ENCODE measurements at places on chromosomes 13 and 19.

GRCh38 chr13:104953588-104953987 lies 1581.9 kb downstream of the EFNB2 start:
- no peak for DNase-seq

DNA sequence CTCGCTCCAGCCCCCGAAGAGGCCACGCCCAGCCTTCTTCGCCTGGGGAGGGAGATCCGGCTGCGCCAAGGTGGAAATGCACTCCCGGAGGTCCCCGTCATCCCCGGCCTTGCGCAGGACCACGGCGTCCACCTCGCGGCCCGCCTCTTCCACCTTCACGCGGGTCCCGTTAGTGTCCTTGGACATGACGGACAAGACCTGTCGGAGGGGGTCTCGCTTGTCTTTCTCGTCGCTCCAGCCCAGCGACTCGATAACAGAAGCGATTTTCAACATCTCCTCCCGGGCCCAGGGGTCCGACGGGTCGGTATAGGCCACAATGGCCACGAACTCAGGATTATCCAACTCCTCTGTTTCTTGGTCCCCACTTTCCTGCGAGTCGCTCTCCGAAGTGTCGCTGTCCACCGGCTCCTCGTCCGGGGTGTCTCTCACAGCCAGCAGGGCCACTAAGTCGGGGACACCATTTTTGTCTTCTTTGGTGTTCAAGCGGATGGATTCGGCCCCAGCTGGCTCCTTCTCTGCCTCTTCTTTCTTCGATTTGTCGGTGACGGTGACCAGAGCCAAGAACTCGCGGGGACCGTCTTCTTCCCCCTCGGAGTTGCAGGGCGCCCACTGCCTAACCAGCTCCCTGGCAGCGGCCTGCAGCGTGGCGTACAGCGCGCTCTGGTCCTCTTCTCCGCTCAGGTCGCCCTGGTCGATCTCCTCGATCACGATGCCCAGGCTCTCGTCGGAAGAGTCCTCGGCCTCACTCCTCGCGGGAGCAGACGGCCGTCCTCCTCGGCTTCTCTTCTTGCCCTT lies 1.3 kb downstream of the PNMA8B start:
- no peak for DNase-seq

- DNase-seq, result no peak
Observed at GRCh38 chr19:55376241-55376933, at the start of gene TMEM190. TSS of gene TMEM190 (plus strand) at chr19:55376826. CDS start at chr19:55376854, 28 bp downstream.

- DNase-seq, result no peak
Observed at GRCh38 chr13:56015919-56016318, 1124.8 kb upstream of the PRR20A start.

- peak; percentile 88 for DNase-seq
Observed at GRCh38 chr19:664913-665443, 2.0 kb upstream of the RNF126 start.

DNA sequence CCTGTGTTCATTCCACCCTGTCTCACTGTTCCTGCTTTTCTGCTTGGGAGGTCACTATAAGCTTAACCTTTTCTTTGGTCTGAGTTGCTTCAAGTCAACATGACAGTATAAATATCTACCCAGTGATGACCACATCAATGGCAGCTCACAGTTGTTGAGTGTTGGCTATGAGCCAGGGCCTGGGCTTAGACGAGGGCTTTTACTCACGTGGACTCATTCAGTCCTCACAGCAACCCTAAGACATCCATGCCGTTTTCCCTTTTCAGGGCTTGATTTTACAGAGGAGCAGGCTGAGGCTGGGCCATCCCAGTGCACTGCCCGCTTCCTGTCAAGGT lies 10.2 kb upstream of the CCDC97 start:
- DNase-seq, result no peak

DNA sequence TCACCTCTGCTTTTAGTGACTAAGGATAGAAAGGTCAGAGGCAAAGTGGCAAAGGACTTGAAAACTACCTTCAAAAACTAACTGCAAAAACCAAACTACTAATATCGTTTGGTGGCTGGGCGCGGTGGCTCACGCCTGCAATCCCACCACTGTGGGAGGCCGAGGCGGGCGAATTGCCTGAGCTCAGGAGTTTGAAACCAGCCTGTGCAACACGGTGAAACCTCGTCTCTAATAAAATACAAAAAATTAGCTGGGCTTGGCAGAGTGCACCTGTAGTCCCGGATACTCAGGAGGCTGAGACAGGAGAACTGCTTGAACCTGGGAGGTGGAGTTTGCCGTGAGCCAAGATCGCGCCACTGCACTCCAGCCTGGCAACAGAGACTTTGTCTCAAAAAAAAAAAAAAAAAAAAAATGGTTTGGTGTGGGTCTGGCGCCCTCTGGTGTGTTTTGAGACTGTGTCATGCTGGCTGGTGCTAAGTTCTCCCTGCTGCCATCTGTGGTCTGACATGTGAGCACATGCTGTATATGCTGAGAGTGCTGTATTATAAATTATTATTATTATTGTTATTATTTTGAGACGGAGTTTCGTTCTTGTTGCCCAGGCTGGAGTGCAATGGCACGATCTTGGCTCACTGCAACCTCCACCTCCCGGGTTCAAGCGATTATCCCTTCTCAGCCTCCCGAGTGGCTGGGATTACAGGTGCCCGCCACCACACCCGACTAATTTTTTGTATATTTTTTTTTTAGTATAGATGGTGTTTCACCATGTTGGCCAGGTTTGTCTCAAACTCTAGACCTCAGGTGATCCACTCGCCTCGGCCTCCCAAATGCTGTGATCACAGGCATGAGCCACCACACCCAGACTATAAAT lies 36.0 kb upstream of the RNF17 start:
- DNase-seq, result peak; percentile 76

- DNase-seq, result no peak
Observed at GRCh38 chr19:38475176-38475575, 41.7 kb downstream of the RYR1 start.

DNA sequence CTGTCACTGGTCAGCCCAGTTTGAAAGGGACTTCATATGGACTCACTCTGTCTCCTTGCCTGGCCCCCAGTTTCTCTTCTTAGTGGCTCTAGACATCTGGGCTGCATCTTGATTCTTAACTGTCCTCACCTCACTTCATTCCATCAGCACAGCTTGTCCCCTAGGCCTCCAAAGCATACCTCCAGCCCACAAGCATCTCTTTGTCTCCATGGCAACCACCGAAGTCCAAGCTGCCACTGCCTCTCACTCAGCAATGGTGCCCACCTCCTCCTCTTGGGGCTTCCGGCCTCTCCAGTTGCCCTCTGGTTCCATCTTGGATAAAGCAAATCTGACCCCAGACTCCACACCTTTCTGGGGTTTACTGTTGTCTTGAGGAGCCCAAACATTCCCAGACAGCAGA lies 9.9 kb upstream of the KLHL26 start:
- no peak for DNase-seq

- DNase-seq, result peak; percentile 47
Observed at GRCh38 chr19:43290568-43291359, 21.4 kb upstream of the PSG9 start.

GRCh38 chr13:99988529-99989275 lies 7.1 kb downstream of the ZIC2 start:
- no peak for DNase-seq

GRCh38 chr19:8831373-8831772 lies 731 bp downstream of the ZNF558 start:
- DNase-seq, result no peak

GRCh38 chr13:66659701-66660467 lies 570.3 kb downstream of the PCDH9 start:
- no peak for DNase-seq

- DNase-seq, result no peak
Observed at GRCh38 chr13:48633700-48634099, 20.0 kb upstream of the CYSLTR2 start.

GRCh38 chr13:43368003-43368402 lies 344.6 kb downstream of the DNAJC15 start:
- no peak for DNase-seq

- DNase-seq, result no peak
Observed at GRCh38 chr13:60328073-60328472, 68.9 kb upstream of the TDRD3 start.

DNA sequence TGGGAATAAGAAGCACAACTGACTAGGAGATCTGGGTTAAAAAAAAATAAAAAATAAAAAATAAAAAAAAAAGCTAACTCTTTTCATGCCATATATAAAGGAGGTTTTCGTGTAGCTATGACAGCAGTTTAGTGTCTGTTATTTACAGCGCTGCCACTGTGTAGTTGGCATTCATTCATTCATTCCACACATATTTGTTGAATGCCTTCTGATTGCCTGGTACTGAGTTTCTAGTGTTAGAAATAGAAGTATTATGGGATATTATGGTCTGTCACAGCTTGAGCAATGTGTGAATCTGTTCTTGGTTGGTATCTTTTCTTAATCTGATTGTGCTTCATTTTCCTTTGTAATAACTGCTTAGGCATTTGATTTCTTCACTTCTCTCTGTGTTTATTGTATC lies 237.4 kb downstream of the NBEA start:
- DNase-seq, result no peak

DNA sequence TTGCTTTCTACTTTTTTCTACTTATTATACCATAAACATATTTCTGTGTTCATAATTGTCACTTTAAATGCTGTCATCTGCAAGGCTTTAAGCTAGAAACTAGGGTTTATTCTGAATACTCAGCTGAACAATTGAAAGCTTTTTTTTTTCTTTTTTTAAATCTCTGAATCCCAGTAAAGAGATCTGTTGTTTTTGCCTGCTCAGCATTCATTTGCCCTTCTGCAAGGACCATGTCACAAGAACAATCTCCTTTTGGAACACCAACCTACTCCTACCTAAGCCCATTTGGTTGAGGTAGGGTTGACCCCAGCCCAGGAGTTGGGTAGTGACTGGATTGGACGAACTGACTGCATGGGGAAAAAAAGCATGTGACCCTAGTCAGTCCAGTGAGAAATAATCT lies 92.6 kb downstream of the MZT1 start:
- DNase-seq, result no peak

DNA sequence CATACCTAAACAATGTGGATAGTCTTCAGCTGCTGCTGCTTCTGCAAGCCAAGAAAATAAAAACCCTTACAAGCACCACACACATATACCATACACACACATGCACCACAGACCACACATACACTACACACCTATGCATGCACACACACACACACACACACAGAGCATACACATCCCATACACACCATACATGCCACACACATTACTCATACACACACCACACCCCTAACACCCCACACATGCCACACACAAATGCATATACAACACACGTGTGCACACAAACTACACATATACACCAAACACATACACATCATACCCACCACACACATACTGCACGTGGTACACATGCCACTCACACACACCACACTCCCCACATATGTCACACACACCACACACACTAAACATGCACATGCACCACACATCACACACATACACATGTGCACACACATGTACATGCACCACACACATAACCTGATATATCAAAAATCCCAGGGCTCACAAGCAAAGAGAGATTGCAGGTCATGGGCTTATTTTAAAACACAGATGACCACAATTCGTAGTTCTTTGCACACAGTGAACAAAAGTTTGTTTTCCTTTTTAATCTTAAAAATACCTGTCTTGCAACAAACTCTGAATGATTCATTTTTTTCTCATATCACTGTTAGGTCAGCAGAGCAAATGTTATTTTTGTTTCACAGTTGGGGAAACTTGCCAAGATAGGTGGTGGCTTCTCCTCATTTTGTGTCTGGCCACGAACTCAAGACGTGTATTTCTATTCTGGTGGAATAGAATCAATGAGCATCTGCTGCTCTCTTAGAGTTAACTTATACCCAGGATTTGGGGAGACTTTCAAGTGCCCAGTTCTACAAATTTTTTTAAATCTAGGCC lies 456.6 kb downstream of the FGF9 start:
- DNase-seq, result no peak

DNA sequence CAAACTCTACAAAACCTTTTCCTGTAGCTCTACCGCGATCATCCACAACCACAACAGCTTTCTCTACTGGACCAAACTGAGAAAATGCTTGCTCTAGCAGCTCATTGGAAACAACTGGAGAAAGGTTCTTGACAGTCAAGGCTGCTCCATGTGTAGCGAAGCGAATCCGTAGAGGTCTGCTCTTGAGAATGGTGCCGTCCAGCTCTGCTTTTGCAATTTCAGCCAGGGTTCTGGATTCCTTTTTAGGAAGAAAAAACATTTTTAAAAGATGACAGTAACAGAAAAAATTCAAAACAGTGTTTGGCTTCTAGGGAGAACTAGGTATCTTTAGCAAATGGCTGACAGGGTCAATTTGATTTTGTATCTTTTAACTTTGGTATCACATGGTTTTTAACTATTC lies 10.4 kb downstream of the PSPC1 start:
- DNase-seq, result no peak

GRCh38 chr13:42280537-42280936 lies 8.6 kb downstream of the AKAP11 start:
- no peak for DNase-seq

GRCh38 chr13:101289764-101290163 lies 126.5 kb downstream of the NALCN start:
- DNase-seq, result peak; percentile 27

- DNase-seq, result no peak
Observed at GRCh38 chr13:103224804-103225203, 158.6 kb upstream of the SLC10A2 start.

GRCh38 chr19:17020823-17021222 lies 5.8 kb downstream of the CPAMD8 start:
- peak; percentile 8 for DNase-seq
